ENCODE measurements at places on chromosomes 7 and 10. TPM values are rescaled to one million over a fixed set of nuclear protein-coding genes. Genes with fewer than 3 reads are reported as not detected.

ANXA7 gene
- 133 TPM for total RNA-seq

SNCG gene
- total RNA-seq = 12.8 TPM

GSTO2 gene
- total RNA-seq = 1.3 TPM

LMOD2 gene
- total RNA-seq = not detected

ACSM6 gene
- total RNA-seq = not detected

SORBS1 gene
- 2,220 TPM for total RNA-seq

- peak; percentile 65 for ATAC-seq
Observed at GRCh38 chr7:85103357-85103756, 83.5 kb downstream of the SEMA3D start.

GRCh38 chr7:50333221-50333651, 28.7 kb downstream of the IKZF1 start:
- ATAC-seq = no peak

DNA sequence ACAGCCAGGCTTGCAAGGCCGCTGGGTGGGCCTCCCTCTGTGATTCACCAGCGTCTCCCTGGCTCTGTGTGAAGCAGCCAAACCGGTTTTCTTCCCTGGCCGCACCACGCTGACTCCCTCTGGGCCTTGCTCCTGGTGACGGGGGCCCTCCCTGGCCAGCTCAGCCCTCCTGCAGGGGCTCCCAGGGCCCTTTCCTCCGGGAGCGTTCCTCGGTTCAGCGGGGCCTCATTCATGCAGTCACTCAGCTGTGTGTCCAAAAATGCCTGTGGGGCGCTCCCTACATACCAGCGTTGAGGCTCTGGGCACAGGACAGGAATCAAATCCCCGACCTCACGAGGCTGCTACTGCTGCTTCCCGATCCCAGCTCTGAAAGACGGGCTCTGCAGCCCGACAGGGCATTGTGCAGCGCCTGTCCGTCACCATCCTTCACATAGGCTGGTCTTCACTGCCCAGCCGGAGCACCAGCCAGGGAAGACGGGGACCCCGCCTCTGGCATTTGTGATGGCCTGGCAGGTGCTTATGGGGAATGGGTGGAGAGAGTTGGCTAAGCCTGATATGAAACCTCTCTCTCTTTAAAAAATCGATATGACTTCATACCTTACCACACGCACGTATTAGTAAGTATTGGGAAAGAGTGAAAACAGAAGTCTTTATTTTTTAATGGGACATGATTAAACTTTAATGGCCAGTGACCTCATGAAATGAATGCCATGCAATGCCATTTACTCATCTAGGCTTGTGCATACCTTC, 110.0 kb upstream of the SHH start:
- no peak for ATAC-seq

DNA sequence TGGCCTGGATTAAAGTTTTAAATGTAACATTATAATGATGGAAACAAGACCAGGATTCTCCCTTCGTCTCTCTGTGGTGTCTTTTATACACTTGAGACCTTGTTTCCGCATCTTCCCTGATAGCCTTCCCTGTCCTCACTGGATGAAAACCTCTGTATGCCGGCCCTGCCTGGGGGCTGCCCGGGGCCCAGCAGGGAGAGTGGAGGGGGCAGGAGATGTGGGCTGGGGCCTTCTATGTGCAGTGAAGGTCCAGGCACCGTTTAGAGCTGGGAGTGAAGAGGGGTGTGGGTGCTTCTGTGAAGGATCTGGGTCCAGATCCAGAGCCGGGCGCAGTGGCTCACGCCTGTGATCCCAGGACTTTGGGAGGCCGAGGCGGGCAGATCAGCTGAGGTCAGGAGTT, 50.7 kb downstream of the UNCX start:
- ATAC-seq = no peak

- ATAC-seq = no peak
Observed at GRCh38 chr7:11317766-11318165, 344.1 kb downstream of the PHF14 start.

- ATAC-seq = peak; percentile 45
Observed at GRCh38 chr10:123154711-123155505, 706 bp downstream of the BUB3 start.

GRCh38 chr7:29160080-29160479, 13.7 kb upstream of the CPVL start:
- no peak for ATAC-seq

GRCh38 chr10:92142512-92142911, 148.4 kb downstream of the CPEB3 start:
- ATAC-seq = no peak

GRCh38 chr7:152189061-152189460, 163.6 kb downstream of the GALNT11 start:
- ATAC-seq = no peak

DNA sequence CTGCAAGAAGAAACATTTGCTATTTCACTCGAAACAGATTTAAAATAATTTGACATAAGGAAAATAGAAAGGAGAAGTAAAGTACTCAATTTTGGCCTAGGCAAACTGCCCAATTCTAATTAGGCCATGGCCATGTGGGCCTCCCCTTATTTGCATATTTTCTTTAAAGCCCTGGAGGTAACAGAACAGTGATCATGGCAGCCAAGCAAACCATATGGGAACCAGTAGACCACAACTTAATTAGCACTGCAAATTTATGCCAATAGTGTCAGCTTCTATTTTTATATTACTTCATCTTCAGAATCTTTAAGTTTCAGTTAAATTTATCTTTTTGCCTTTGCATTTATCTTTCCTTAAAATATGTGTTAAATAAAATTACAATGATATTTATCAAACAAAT, 63.3 kb upstream of the THSD7A start:
- no peak for ATAC-seq

- no peak for ATAC-seq
Observed at GRCh38 chr7:135236727-135237126, 3.1 kb downstream of the STRA8 start.

- ATAC-seq = no peak
Observed at GRCh38 chr7:147033641-147034040, 917.0 kb downstream of the CNTNAP2 start.

DNA sequence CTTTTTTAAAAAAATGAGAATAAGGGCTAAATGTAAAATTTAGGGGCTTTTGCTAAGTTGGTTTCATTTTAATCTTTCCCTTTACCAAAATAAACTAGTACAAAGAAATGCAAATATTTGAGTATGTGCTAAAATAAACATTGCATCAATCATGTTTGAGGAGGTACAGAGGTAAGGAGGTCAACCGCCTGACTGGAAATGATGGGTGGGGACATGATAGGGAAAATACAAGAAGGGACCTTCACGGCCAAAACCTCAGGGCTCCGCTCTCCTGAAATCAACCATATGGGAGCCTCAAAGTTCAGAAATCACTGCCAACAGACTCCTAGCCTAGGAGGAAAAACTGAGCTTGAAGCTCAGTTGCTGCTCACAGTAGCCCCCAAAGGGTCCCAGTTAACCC, 207.6 kb downstream of the AHR start:
- no peak for ATAC-seq

DNA sequence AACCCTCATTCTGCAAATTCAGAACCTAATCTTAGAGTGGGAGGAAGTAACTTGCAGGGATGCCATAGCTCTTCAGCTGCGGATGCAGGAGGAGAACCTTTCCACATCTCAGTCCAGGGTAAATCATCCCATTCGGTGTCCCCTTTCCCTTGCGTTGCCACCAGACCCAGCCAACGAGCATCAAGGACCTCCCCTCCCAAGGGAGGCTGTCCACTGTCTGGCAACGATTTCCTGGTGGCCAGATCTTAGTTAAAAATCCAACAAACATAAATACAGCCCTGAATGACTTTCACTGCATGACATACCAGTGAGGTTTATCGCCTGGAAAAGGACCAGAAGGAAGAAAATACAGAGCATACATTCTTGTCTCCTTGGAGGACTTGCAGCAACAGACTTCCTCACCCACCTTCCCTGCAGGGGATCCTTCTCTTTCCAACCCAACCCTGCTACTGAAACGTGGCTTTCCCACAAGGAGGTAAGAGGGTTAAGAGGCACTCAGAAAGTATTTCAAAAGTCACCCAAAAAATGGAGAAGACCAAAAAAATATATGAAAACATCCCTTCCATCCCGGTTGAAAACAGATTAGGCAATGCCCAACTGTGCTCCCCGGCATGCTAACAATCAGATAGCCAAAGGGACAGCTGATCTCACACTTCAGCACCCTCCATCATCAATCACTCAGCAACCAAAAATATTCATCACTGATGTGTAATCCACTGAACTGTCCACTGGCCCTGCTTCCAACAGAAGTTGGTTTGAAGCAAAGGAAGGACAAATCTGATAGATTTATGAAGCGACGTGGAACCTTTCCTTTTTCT, 206.6 kb downstream of the TNS3 start:
- no peak for ATAC-seq

DNA sequence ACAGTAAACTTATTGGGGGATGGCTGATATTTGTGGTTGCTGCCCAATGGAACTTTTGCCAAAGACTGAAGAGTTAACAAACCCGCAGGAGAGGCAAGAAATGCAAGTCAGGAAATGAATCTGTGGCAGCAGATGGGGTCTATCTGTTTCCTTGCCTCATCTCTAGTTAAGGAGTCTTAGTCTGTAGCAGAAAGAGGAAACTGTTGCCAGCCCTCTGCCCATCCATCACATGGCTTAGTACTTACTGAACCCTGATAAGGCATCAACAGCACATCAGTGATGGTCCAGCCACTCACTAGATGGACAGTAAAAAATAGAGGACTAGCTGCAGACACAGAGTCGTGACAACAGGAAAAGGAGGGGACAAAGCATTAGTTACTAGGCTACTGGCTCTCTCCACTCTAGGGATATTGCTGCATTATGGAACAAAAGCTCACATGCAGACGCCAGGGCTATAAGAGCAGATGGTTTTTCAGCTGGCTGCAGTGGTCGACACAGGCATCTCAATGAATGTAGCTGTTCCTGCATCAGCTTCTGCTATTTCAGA, 614.7 kb downstream of the PARD3 start:
- no peak for ATAC-seq
